ENCODE measurements at places on chromosomes 11 and 22.

DNA sequence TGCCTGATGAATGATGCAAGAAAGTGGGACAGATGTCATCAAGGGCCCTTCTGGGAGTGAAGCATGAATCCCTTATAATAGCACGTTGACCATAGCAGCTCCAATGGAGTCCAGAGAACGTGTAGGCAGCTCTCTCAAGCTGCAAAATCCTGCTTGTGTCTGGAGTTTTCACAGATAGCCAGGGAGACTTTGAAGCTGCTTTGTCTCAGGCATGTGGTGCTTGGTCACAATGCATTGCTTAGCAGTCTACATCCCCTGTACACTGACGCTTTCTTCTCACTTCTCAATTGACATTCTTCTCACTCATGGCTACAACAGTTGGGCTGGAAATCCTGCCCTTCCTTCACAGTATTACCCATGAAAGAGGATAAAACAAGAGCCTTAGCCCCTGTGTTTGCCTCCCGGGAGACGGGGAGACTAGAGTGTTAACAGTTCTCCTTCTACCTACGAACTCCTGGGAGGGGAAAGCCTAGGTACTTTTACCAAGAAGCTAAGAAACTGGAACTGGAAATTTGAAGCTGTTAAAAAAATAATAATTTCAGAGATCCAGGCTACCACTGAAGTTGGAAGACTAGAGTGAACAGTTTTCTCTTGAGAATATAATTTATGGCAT lies 20.7 kb upstream of the MMP7 start:
- DNase-seq: no peak

- DNase-seq: no peak
These were observed 22.5 kb upstream of the KRTAP5-6 start for GRCh38 chr11:1674173-1675131.

DNA sequence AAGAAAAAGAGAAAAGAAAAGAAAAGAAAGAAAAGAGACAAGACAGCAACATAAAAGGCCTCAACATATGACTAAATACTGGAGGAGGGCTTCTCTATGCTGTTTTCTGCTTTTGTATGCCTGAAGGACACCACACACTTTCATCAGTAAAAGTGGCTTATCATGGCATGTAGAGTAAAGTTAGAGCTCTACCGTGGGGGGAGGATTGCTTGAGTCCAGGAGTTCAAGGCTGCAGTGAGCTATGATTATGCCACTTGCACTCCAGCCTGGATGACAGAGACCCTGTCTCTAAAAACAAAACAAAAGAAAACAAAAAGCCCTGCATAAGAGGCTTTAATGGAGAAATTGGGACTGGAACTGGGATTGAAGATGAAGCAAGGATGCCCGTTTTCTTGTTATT lies 5.7 kb downstream of the PTS start:
- no peak for DNase-seq

DNA sequence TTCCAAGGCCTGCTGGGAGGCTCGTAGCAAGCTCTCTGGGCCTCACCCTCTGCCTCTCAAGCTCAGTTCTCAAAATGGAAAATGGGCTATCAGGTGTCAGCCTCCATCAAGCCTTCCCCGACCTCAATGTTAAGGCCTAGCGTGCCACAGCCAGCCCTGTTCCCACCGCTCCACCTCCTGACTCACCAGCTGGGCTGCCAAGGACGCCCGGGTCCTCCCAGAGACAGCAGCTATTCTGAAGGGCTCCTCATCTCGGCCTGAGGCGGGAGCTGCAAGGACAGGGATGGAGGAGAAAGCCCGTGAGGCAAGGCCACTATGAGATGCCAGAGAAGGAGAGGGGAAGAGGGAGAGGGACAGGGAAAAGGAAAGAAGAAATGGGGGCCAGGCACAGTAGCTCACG lies 19.9 kb downstream of the ARAP1 start:
- no peak for DNase-seq
